ENCODE measurements at places on chromosomes 12 and 14. TPM values are rescaled to one million over a fixed set of nuclear protein-coding genes. Genes with fewer than 3 reads are reported as not detected.
A peak's percentile ranks its signal among the peaks of the same experiment; 100 is the strongest.

EGLN3 gene
- 41.1 TPM for total RNA-seq

ADGRD1 gene
- 52.4 TPM for total RNA-seq

SIX4 gene
- 2.3 TPM for total RNA-seq

PLEK2 gene
- 0.40 TPM for total RNA-seq

DLST gene
- 72.7 TPM for total RNA-seq

DNA sequence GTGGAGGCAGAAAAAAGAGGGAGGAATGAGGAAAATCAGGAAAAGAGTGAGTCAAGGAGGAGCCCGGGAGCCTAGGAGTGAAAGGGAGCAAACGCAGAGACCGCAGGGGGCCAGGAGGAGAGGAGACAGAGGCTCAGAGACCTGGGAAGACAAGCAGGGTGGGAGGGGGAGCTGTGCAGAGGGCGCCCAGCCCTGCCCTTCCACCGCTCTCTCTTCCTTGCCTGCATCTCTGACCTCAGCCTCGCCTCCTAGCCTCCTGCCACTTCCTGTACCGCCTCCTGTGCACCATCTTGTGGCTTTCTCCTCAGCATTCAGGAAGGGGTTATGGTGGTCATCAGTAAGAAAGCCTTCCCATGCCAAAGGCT lies 1.3 kb downstream of the CLSTN3 start:
- H3K4me3 ChIP-seq = peak overlapping the region; percentile 79
- DNase-seq = no peak
- H3K27me3 ChIP-seq = no peaks in the 10 kb centered on the region
- no peaks in the 10 kb centered on the region for H3K36me3 ChIP-seq
- H3K4me1 ChIP-seq = peaks cover 32% of the 10 kb centered on the region

GRCh38 chr12:95829395-95829794 lies 29.4 kb upstream of the SNRPF start:
- no peaks in the 10 kb centered on the region for H3K4me1 ChIP-seq
- DNase-seq = no peak
- no peaks in the 10 kb centered on the region for H3K36me3 ChIP-seq
- H3K27ac ChIP-seq = no peak overlapping the region
- no peaks in the 10 kb centered on the region for H3K27me3 ChIP-seq

DNA sequence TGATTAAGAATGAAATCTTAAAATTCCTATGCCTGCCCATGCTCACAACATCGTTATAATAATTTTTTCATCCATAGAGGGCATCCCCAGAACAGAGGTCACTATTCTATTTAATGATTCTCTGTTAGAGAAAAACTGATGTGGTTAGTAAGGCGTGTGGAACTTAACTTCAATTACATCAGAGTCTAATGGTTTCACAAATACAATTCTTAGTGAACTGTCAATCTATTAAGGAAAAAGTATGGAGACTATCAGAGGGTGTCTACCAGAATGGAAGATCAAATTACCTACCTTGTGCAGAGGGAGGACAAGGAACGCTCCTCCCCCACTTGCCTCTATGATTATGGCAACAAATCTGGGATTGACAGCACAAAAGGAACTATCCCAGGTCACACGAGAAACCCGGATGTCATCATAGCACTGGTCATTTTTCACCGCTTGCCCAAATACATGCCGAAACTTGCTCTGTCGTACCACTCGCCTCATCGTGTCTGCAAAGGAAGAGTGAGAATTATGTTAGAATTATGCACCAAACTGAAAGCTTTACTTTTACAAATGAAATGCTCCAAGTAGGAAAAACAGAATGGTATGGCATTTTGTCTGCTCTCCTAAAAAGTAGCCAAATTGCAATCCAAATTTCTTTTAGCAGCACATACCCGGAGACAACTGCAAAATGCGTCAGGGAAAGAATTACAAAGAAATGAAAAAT lies 30.3 kb downstream of the CORO1C start:
- H3K36me3 ChIP-seq = peaks cover 35% of the 10 kb centered on the region
- no peaks in the 10 kb centered on the region for H3K27me3 ChIP-seq
- H3K27ac ChIP-seq = peak overlapping the region; percentile 95
- DNase-seq = peak; percentile 87

DNA sequence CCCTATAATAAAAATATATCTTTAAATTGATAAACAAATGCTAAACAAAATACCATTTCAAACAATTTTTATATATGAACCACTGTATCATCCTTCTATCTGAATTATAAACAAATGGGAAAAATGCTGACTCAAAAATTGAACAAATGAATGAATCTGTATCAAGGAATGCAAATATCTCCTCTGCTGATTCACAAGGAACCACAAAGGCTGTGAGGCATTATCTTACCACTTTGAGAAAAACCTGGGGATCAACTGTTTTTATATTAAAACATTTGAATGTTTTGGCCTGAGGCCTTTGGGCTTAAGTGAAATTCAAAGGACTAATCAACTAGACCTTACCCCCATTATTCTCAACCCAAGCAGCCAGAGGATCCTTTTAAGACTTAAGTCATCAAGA lies 86.3 kb downstream of the EML5 start:
- no peaks in the 10 kb centered on the region for H3K4me1 ChIP-seq
- H3K27me3 ChIP-seq = no peaks in the 10 kb centered on the region
- no peak for DNase-seq
- no peak overlapping the region for H3K27ac ChIP-seq

GRCh38 chr12:46153268-46153872 lies 115.5 kb downstream of the SLC38A1 start:
- DNase-seq = no peak
- peak overlapping the region; percentile 42 for H3K27ac ChIP-seq
- H3K36me3 ChIP-seq = no peaks in the 10 kb centered on the region
- H3K4me1 ChIP-seq = peaks cover 47% of the 10 kb centered on the region
- no peak overlapping the region for H3K4me3 ChIP-seq

- no peak overlapping the region for H3K4me3 ChIP-seq
- no peaks in the 10 kb centered on the region for H3K27me3 ChIP-seq
- no peak overlapping the region for H3K27ac ChIP-seq
- H3K36me3 ChIP-seq = no peaks in the 10 kb centered on the region
- DNase-seq = no peak
Measured at GRCh38 chr12:131640525-131640924, 70.4 kb upstream of the SFSWAP start.

- no peak overlapping the region for H3K27ac ChIP-seq
- H3K4me1 ChIP-seq = no peaks in the 10 kb centered on the region
- DNase-seq = no peak
- no peaks in the 10 kb centered on the region for H3K36me3 ChIP-seq
- H3K27me3 ChIP-seq = no peaks in the 10 kb centered on the region
Measured at GRCh38 chr12:115362339-115362976, 678.5 kb upstream of the TBX3 start.

DNA sequence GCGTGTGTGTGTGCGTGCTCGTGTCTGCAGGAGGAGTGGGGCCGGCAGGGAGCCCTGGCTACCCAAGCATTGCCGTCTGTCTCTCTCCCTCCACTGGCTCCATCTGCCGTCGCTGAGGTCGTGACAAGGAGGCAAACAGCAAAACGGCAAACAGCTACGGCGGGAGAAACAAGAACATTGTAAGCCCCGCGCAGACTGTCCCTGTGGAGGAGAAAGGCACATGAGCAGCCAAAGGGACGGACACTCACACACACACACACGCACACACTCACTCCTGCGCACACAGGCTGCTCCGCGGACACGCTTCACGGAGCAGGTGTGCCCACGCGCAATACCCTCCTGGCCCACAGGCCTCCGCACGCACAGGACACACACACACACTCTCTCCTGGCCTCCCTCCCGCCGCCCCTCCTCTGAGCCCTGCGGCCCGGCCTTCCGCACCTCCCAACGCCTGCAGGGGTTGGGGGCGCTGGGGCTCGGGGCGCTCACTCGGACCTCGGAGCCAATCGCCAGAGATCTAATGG lies 905 bp downstream of the CISTR start:
- peaks cover 28% of the 10 kb centered on the region for H3K4me1 ChIP-seq
- H3K36me3 ChIP-seq = no peaks in the 10 kb centered on the region
- peak overlapping the region; percentile 77 for H3K4me3 ChIP-seq
- peak overlapping the region; percentile 78 for H3K27ac ChIP-seq

DNA sequence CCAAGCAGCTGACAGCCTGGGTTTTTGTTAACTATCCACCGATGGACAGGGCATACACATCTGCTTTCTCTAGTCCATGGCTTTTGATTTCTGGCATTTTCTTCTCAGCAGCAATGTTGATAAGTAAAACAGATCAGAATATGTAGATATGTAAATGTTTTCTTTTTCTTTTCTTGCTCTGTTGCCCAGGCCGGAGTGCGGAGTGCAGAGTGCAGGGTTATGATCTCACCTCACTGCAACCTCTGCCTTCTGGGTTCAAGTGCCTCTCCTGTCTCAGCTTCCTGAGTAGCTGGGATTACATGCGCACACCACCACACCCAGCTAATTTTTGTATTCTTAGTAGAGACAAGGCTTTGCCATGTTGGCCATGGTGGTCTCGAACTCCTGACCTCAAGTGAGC lies 27.9 kb downstream of the CLEC9A start:
- H3K4me1 ChIP-seq = no peaks in the 10 kb centered on the region
- H3K4me3 ChIP-seq = no peak overlapping the region
- no peak for DNase-seq
- no peaks in the 10 kb centered on the region for H3K27me3 ChIP-seq
- no peaks in the 10 kb centered on the region for H3K36me3 ChIP-seq
- no peak overlapping the region for H3K27ac ChIP-seq

- peak overlapping the region; percentile 95 for H3K27ac ChIP-seq
- no peak overlapping the region for H3K4me3 ChIP-seq
- DNase-seq = no peak
- H3K4me1 ChIP-seq = peaks cover 27% of the 10 kb centered on the region
Measured at GRCh38 chr14:75425446-75425845, 2.4 kb upstream of the JDP2 start.

- peaks cover 16% of the 10 kb centered on the region for H3K4me1 ChIP-seq
- no peak overlapping the region for H3K27ac ChIP-seq
- no peak for DNase-seq
Measured at GRCh38 chr14:29580763-29581162, 346.9 kb downstream of the PRKD1 start.

GRCh38 chr14:45990252-45990651 lies 661.3 kb downstream of the RPL10L start:
- H3K27me3 ChIP-seq = no peaks in the 10 kb centered on the region
- no peak overlapping the region for H3K27ac ChIP-seq
- no peak for DNase-seq

GRCh38 chr12:76152181-76152807 lies 67.8 kb upstream of the NAP1L1 start:
- DNase-seq = no peak
- H3K27ac ChIP-seq = no peak overlapping the region

- no peak overlapping the region for H3K4me3 ChIP-seq
- H3K27me3 ChIP-seq = no peaks in the 10 kb centered on the region
- peak; percentile 74 for DNase-seq
- H3K36me3 ChIP-seq = no peaks in the 10 kb centered on the region
- H3K27ac ChIP-seq = no peak overlapping the region
Measured at GRCh38 chr14:93712838-93713724, 75.2 kb downstream of the PRIMA1 start.

DNA sequence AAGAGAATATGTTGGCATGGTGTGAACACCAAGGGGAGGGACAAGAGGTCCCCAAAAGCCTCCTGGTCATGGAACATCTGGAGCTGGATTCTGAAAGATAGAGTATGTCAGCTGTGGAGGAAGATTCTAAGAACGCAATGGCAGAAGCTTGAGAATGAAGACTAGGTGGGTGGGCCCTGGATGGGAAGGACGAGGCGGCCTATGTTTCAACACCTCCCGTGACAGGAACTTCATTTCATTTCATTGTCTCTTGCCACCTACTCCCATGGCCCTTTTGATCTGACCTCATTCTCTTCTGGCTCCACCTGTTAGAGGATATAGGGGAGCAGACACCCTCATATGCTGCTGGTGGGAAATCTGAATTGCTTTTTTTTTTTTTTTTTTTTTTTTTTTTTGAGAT lies 3.3 kb downstream of the UNG start:
- peaks cover 58% of the 10 kb centered on the region for H3K36me3 ChIP-seq
- no peak overlapping the region for H3K4me3 ChIP-seq
- peaks cover 33% of the 10 kb centered on the region for H3K4me1 ChIP-seq
- DNase-seq = no peak
- H3K27ac ChIP-seq = no peak overlapping the region

GRCh38 chr14:84272290-84272721 lies 1257.6 kb upstream of the FLRT2 start:
- H3K27me3 ChIP-seq = no peaks in the 10 kb centered on the region
- DNase-seq = no peak
- H3K4me3 ChIP-seq = no peak overlapping the region

GRCh38 chr14:89444044-89444443 lies 27.0 kb upstream of the FOXN3 start:
- no peak overlapping the region for H3K4me3 ChIP-seq
- H3K36me3 ChIP-seq = no peaks in the 10 kb centered on the region
- no peak overlapping the region for H3K27ac ChIP-seq
- H3K27me3 ChIP-seq = no peaks in the 10 kb centered on the region

- H3K36me3 ChIP-seq = no peaks in the 10 kb centered on the region
- no peak overlapping the region for H3K27ac ChIP-seq
- H3K4me1 ChIP-seq = no peaks in the 10 kb centered on the region
- peak overlapping the region; percentile 1 for H3K4me3 ChIP-seq
- no peak for DNase-seq
Measured at GRCh38 chr12:77925536-77926108, 94.9 kb downstream of the NAV3 start.

DNA sequence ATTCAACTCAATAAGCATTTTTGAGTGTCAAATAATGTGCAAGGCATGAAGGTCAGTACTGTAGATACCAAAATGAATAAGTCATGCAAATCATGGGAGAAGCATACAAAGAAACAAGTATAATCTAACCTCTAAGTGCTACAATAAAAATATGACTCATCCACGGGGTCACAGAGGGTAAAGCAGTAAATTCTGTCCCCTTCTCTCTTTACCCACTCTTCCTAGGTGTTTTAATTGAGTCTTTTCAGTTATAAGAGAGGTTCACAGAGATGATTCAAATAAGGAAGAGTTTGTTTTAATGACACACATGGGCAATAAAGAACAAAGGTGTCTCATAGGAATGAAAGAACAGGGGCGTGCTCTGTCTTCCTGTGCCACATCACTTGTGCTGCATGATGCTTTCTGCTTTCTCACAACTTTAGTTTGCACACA lies 71.5 kb upstream of the DAAM1 start:
- H3K27ac ChIP-seq = no peak overlapping the region
- H3K4me1 ChIP-seq = no peaks in the 10 kb centered on the region
- H3K27me3 ChIP-seq = no peaks in the 10 kb centered on the region
- no peaks in the 10 kb centered on the region for H3K36me3 ChIP-seq
- DNase-seq = no peak

GRCh38 chr12:38123566-38124246 lies 192.9 kb upstream of the ALG10B start:
- peak; percentile 50 for DNase-seq
- H3K4me1 ChIP-seq = no peaks in the 10 kb centered on the region
- no peak overlapping the region for H3K27ac ChIP-seq
- no peak overlapping the region for H3K4me3 ChIP-seq

- DNase-seq = no peak
- no peaks in the 10 kb centered on the region for H3K36me3 ChIP-seq
- peak overlapping the region; percentile 47 for H3K4me3 ChIP-seq
Measured at GRCh38 chr14:61567838-61568571, 127.3 kb upstream of the HIF1A start.
